WTC11 (cell line): ENCODE measurements at places on chromosomes 5 and 9. TPM values are rescaled to one million over a fixed set of nuclear protein-coding genes. Genes with fewer than 3 reads are reported as not detected.

The THBS4 gene
- 11.8 to 21.2 TPM (median 18.4 TPM) in 3 replicates for total RNA-seq

The IL3 gene
- total RNA-seq, result not detected in 3 replicates

The CER1 gene
- total RNA-seq, result 2.4 to 4.1 TPM (median 3.7 TPM) in 3 replicates

The ZNF454 gene
- total RNA-seq, result 4.3 to 5.1 TPM (median 4.9 TPM) in 3 replicates

The C5orf58 gene
- total RNA-seq, result 2.0 to 3.0 TPM (median 2.1 TPM) in 3 replicates

The GFRA3 gene
- total RNA-seq, result 0.69 to 1.3 TPM (median 0.94 TPM) in 3 replicates

- no peak for DNase-seq
These were observed 77.5 kb downstream of the PIP5K1B start for GRCh38 chr9:68782546-68782945.

GRCh38 chr5:116442095-116442534, 132.5 kb downstream of the SEMA6A start:
- DNase-seq, result no peak

DNA sequence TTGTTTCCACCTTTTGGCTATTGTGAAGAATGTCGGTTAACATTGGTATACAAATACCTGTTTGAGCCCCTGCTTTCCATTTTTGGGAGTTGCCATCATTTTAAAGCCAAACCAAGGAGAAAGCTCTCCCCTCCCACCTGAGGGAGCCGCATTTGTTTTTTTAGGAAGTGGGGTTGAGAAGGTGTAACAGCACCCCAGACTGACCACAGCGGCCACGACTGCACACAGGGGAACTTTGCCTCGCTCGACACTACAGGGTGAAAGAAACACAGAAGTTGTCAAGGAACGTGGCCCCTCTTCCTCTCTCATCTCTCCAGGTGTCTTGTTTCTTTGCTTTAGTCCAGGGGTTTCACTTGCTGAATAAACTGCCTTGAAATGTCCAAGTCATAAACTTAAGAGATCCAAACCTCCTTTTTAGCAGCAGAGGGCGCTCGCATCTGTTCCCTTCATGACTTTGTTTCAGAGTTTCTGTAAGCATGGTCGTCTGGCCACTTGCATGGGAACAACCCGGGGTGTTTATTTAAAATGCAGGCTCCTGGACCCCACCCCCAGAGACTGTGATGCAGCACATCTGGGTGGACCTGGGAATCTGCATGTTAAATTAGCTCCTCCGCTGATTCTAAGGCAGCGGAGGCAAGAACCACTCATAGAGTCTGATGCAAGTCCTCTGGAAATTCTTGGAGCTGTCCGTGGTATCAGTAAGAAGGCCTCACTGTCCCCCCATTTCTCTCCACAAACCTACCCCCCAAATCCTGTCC, 2.1 kb upstream of the TTLL11 start:
- DNase-seq, result peak; percentile 63

- DNase-seq, result no peak
These were observed 435.4 kb downstream of the ZSWIM6 start for GRCh38 chr5:61767231-61768080.

GRCh38 chr5:169268019-169268418, 32.9 kb downstream of the SLIT3 start:
- no peak for DNase-seq

GRCh38 chr5:161230221-161230620, 316.3 kb downstream of the GABRB2 start:
- peak; percentile 11 for DNase-seq

DNA sequence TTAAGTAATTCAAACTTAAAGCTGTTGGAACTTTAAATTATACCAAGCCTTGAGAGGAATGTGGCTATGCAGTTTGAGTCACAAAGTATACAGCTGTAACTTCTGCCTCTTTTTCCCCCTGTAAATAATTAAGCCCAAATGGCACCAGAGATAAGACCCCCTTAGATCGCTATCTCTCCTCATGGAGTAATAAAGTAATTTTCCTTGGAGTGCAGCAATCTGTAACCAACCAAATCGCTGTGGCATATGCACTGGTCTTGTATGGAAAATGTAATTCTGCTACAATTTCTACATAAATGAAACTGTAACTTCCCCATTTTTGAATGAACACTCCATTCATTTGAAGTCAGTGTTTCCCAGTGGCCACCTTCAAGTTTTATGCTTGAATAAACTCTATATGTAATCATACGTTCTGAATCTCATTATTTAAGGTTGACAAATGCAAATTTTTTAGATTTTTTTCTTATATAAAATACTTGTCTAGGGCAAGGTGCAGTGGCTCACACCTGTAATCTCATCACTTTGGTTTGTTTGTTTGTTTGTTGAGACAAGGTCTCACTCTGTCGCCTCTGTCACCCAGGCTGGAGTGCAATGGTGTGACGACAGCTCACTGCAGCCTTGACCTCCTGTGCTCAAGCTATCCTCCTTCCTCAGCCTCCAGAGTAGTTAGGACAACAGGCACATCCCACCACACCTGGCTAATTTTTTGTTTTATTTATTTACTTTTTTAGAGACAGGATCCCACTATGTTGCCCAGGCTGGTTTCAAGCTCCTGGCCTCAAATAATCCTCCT, 12.3 kb downstream of the SUSD1 start:
- no peak for DNase-seq

- DNase-seq, result peak; percentile 43
These were observed 44.3 kb upstream of the SLC12A7 start for GRCh38 chr5:1156033-1156753.
